ENCODE measurements at places on chromosomes 11 and 22.
A peak's percentile ranks its signal among the peaks of the same experiment; 100 is the strongest.

DNA sequence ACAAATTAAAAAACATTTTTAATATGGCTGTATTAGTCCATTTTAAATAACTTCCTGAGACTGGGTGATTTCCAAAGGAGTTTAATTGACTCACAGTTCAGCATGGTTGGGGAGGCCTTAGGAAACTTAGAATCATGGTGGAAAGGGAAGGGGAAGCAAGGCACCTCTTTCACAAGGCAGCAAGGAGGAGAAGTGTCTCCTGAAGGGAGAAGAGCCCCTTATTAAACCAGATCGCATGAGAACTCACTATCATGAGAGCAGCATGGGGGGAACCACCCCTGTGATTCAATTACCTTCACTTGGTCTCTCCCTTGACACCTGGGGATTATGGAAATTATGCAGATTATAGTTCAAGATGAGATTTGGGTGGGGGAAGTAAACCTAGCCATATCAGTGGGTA is 488.6 kb downstream of the ETS1 start:
- no peak for DNase-seq

DNA sequence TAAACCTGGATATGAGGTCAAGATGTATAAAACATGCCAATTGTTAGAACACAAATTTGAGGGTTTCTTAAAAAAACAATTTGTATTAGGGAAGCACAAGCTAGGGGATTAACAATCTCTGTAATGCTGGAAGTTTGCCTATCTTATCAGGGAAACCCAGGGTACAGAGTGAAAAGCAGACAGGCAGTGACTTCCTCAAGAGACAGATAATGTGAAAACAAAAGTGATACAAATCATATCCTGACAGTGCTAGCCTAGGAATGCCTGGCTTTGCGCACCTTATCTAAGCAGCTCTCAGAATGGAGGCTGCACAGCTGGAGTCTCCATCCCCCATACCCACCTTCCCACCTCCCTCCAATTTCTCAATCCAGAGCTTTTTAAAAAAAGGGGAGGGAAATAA is 22.5 kb upstream of the RBX1 start:
- no peak for DNase-seq

GRCh38 chr11:119108146-119108856 is 1.2 kb downstream of the C2CD2L start:
- no peak for DNase-seq

DNA sequence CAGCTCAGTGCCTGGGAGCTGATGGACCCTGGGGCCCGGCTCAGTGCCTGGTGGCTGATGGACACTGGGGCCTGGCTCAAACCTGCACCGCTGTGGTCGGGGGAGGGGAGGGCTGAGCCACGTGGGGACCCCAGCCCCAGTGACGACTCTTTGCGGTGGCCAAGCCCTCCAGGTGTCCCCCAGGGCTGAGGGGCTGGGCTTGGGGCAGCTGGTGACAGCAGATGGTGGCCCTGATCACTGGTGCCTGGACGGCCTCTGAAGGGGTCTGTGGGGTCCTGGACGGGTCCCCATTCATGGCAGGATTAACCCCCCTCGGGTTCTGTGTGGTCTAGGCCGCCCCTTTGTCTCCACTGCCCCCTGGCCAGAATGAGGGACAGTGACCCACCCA is 3.4 kb upstream of the MUC5B start:
- DNase-seq = no peak

- DNase-seq = no peak
Observed at GRCh38 chr22:40746428-40747220, 67.3 kb downstream of the MCHR1 start.

GRCh38 chr11:69775163-69775755 is at the start of gene FGF4:
Gene FGF4, minus strand, starts transcription at chr11:69775341. Its CDS starts 257 bp downstream, at chr11:69775084.
- DNase-seq = no peak

DNA sequence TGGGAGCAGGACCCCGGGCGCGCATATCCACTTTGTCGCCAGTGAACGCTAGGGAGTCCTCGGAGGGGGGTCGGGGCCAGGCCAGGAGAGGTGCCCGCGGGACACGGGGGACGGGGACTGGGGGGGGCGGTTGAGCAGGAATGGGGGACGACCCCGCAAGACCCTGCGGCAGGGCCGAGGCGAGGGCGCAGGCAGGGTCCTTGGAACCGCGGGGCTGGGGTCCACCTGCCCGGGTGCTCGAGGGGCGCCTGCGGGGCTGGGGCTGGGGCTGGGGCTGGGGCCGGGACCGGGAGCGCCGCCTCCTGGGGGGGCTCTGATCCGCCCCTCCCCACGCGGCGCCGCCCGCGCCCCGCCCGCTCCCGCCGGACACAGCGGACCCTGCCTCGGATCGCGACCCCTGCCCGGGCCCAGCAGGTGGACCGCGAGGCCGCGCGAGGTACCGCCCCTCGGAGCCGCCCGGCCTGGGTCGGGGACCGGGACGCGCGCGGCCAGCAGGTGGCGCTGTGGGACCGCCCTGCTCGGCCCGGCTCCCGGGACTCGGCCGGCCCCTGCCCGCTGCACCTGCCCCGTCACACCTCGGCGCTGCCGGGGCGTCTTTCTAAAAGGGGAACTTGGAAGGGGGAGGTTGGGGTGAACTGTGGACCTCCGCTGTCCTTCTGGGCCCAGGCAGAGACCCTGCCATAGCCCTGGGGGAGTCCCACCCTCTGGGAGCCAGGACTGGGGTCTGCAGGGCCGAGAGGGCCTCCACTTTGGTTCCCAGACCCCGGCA is 11.0 kb downstream of the CRELD2 start:
- peak; percentile 45 for DNase-seq

GRCh38 chr11:87290304-87290922 is 252.7 kb downstream of the TMEM135 start:
- DNase-seq = no peak

DNA sequence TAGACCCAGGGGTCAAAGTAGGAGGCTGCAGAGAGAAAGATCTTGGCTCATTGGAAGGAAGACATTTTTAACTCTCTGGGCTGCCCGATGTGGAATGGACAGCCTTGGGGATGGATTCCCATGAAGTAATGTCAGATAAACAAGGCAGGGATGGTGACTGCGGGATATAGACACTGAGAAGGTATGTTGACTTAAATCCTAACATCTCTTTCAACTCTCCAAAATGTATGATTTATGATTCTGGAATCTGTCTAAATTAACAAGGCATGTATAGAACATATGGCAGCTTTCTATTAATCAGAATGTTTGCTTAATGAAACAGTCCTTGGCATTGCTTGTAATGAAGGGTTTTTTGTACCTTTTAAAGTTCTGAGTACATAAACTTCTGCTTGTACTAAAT is 56.1 kb upstream of the VSTM5 start:
- DNase-seq = no peak

- no peak for DNase-seq
Observed at GRCh38 chr11:45102361-45102809, 44.1 kb upstream of the PRDM11 start.

DNA sequence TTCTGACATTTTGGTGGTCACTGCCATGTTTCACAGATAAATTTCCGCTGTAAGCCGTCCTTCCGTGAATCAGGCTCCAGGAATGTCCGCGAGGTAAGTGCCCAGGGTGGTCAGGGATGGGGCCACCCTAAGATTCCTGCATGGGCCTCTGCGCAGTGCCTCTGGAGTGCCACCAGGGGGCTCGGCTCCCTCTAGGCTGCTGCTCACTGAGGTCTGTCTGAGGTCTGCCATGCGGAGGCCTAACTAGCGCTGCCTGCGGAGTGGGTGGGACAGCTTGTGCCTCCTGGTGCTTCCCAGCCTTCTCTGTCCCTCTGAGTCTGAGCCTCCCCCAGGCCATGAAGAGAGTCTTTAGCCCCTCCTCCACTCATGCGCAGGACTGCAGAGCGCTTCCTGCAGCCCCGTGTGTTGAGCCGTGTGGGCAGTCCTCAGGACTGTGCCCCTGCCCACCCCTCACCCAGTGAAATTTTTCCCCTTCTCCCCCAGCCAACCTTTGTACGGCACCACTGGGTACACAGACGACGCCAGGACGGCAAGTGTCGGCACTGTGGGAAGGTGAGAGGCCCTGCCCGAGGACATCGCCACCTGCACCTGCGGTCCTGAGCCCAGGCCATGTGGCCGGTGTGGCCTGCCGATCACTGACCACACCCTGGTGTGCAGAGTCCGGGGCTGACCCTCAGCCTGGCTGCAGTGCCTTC is 11.9 kb upstream of the MDK start:
- peak; percentile 54 for DNase-seq

DNA sequence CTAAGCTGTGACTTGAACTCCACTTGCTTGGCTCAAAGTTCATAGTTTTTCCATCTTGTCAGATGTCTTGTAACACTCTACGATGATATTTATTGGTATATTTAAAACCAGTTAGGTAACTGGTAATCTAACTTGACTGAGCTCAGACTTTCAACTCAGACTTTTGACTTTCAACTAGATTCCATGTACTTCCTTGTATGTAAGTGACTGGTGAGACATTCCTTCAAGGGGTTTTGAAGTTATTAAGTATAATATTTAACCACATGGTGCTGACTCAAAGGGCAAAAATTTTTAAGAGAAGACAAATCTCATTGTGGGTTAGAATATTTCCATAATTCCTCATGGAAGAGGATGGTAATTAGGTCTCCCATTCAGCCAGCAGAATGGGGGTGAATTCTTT is 631.3 kb upstream of the ANO5 start:
- no peak for DNase-seq

DNA sequence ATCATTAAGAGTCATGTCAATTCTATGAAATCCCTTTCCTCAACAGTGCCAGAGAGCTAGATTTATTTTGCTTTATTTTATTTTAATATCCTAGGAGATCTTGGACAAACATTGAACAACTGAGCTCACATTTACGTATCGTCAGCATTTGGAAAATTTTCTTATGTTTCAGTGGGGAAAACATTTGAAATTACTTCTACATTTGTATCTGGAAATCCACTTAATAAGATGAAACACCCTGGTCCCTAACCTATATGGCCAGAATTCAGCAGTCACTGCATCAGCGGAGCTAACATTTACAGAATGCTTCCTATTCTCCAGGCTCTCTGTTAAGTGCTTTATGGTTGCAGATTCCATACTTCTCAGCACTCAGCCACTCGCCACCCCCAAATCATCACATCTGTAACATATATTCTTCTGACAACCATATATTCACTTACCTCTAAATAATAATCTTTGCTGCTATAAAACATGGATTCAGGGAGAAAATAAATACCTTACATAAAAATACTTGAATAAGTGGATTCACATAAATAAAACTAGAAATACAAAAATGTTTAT is 773.9 kb downstream of the JRKL start:
- DNase-seq = no peak

DNA sequence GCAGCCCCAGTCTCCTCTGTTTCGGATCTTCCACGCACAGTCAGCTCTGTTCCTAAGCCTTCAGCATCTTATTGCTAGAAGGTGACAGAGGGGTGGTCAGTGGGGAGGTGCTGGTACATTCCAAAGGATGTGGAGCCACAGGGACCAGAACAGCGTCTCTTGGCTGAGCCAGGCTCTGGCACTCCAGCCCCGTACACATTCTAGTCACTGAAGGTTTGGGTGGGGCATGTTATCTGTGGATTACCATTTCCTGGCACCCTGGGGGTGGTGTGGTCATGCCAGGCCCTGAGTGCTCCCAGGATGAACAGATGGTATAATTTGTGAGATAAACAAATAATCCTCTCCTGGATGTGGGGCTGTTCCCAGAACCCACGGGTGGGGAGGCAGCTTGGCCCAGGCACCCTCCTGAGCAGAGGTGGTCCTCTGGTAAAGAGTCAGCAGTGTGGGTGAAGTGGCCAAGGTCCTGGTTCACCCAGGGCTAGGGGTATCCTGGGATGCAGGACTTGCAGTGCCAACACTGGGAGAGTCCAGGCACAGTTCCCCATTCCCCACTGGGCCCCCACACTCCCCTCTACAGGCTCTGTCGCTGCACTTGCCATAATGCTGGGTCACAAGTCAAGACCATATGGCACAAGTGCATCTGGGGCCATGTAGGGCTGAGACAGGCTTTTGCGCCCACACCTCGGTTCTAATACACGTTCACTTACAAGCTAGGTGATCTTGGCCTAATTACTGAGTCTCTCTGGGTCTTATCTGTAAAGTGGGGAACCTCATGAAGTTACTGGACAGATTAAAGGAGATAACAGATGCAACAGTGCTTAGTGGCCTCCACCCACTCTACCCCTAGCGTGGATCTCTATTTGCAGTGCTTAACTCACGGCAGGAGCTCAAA is 33.0 kb downstream of the DKK3 start:
- DNase-seq = no peak

DNA sequence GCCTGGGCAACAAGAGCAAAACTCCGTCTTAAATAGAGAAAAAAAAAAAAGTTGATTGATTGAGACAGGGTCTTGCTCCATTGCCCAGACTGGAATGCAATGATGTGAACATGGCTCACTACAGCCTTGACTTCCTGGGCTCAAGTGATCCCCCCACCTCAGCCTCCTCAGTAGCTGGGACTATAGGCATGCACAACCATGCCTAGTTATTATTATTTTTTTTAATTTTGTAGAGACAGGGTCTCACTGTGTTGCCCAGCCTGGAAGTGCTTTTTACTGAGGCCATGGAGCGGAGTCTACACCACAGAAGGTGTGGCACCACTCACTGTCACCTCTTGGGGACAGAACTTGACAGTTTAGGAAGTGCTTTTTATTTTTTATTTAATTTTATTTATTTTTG is 17.8 kb downstream of the TRIOBP start:
- no peak for DNase-seq

DNA sequence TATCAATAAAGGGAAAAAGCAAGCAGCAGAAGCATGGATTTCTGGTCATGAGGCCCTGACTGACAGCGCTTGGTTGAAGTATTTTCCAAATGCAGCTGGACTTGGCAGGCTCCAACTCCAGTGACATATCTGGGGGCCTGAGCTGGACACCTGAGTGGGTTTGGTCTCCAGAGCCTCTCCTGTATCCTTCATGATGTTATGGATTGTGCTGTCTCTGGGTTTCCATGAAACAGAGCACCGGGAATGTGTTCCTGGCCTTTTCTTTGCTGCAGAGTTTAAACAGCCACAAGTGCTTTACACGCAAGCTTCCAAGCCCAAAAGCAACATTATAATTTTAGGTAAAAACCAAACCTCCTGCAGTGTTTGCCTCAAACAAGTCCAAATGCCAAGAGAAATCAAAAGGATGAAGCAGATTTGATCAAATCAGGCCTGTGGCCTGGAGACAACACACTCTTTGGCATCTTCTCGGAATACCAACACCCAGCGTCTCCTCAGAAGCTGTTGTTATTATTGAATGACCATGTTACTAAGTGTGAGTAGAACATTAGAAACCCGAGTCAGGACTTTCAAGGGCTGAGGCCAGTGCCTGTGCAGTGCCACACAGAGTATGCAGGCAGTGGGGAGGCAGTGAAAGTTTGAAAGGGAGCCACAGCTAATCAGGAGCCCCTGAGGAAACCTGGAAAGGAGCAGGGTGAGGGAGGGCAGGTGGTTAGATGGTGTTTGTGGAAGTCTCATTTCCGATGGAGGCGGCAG is 42.0 kb downstream of the ME3 start:
- no peak for DNase-seq

DNA sequence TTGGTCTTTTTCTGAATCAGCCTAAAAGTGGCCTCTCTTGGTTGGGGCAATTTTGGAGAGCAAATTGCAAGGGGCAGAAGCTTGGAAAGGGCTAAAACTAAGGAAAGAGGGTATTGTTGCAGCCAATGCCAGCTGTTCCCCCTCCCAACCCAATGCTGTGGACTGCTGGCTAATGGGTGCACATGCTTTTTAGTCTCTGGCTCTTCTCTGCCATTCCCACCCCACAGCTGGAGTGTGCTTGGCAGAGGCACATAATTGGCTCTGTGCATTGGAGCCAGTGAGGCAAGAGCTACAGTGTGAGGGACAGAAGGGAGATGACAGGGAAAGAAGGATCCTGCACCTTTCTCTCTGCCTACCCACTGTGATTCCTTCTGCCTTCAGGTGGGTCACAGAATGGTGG is 140.0 kb downstream of the NECTIN1 start:
- DNase-seq = no peak
